ENCODE measurements at places on chromosomes 5 and 9. TPM values are rescaled to one million over a fixed set of nuclear protein-coding genes. Genes with fewer than 3 reads are reported as not detected.

The HMGXB3 gene
- 43.1 TPM for total RNA-seq

The SLC6A18 gene
- total RNA-seq: not detected

The N4BP3 gene
- total RNA-seq: 3.3 TPM

The GPR150 gene
- total RNA-seq: 0.56 TPM

The PCDHB12 gene
- not detected for total RNA-seq

The TAF11L5 gene
- not detected for total RNA-seq
